Posterior cingulate gyrus (tissue), 11 donors: ENCODE measurements at places on chromosomes 4 and X.

DNA sequence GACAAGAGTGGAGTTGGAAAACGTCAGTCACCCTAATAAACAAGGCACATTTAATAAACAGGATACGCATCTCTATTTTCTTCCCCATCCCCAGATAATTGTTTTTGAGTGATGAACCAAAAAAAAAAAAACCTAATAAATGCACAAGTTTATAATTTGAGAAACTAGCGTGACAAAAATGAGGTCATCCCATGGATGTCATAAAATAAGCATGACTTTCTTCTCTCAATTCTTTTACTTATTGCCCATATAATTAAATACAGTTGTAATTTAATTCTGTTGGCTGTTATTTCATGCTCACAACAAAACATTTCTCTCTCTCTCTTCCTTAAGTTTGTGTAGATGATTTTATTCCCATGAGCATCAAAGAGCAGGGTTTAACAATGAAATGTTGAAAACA lies 20.7 kb downstream of the PRKG2 start:
- no peak for DNase-seq

- DNase-seq: no peak
These were observed 49.1 kb downstream of the APOOL start for GRCh38 chrX:85052636-85053343.

GRCh38 chr4:79977131-79977840 lies 95.7 kb downstream of the ANTXR2 start:
- DNase-seq: no peak

- no peak for DNase-seq
These were observed 71.6 kb downstream of the FAM114A1 start for GRCh38 chr4:38939165-38939564.

DNA sequence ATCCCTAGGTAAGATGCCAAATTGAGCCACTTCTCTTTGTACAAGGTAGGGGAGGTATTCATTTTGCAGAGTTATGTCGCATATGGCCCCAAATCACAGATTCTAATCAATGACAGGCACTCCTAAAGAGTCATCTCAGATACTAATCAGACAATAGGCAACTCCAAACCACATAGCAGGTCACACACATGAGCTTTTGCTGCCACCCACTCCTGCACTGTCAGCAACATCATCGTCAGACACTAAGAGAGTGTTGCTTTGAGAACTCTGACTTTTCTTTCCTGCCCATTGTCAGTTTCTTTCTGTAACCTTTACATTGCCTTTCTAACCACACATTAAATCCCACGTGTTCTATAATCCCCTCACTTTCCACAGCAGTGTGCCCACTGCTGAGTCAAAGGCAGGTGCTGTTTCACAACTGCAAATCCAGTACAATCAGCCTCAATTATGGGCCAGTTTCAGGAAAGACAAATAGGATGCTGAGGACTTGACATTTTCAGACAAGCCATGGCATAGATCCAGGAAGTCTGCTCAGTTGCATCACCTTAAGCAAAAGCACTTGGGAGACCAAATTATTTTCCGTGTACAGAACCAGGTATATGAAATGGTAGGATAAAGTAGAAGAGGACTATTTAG lies 23.5 kb downstream of the TMEM31 start:
- no peak for DNase-seq

DNA sequence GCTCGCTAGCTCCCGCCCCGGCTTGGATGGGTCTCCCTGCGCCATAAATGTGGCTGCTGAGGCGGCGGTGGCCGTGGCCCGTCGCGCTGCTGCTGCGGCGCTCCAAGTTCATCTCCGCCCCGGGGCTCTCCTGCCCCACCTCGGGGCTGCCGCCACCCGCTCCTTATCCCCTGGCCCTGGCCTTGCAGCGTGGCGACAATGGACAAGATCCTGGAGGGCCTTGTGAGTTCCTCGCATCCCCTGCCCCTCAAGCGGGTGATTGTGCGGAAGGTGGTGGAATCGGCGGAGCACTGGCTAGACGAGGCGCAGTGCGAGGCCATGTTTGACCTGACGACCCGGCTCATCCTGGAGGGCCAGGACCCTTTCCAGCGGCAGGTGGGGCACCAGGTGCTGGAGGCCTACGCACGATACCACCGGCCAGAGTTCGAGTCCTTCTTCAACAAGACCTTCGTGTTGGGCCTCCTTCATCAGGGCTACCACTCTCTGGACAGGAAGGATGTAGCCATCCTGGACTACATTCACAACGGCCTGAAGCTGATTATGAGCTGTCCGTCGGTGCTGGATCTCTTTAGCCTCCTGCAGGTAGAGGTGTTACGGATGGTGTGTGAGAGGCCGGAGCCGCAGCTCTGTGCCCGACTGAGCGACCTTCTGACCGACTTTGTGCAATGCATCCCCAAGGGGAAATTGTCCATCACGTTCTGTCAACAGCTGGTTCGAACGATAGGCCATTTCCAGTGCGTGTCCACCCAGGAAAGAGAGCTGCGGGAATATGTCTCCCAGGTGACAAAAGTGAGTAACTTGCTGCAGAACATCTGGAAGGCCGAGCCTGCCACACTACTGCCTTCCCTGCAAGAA lies 763 bp downstream of the USP38 start:
- DNase-seq: peak; percentile 81

GRCh38 chr4:129972257-129972656 lies 876.3 kb downstream of the C4orf33 start:
- DNase-seq: no peak

DNA sequence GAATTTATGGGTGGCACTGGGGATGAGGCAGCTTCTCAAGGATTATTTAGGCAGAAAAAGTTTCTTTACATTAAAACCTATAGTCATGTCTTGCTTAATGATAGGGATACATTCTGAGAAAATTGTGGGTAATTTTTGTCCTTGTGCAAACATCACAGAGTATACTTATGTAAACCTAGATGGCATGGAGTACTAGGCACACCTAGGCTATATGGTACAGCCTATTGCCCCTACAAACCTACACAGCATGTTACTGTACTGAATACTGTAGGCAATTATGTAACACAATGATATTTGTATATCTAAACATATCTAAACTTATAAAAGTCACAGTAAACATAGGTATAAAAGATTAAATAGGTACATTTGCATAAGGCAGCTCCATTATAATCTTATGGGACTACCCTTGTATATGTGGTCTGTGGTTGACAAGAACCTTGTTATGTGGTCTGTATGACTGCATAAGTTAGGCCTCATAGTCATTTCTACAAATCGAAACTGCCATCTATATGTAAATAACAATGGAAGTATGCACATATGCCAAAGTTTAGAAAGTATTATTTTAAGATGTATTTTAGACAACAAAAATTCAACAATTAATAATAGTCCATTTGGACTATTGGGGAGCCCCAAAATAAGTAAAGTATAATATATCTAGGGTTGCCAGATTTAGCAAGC lies 87.3 kb downstream of the CFAP299 start:
- DNase-seq: no peak

DNA sequence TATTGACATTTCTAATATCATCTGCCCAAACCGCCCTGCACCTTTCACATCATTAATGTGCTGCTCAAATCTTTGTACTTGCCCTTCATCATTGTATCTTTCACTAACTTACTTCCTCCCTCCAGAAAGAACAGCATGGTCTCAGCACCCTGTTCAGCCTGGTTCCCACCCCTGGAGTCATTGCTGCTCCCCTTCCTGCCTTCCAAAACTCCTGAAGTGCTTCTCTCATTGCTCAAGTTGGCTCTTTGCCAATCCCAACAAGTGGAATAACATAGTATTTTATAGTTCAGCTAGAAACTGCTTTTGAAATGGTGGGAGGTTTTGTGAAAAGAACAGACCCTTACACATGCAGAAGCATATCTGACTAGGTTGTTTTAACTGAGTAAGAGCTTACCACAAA lies 14.0 kb upstream of the TTC29 start:
- no peak for DNase-seq

DNA sequence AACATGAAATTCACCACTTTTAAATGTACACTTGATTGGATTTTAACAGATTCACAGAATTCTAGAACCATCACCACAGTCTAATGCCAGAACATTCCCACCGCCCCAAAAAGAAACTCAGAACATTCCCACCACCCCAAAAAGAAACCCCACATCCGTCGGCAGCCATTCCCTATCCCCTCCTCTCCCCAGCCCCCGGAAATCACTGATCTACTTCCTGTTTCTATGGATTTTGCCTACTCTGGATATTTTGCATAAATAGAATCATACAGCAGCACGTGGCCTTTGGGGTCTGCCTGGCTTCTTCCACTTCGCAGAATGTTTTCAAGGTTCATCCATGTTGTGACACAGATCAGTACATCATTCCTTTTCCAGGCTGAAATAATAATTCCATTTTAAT lies 79.3 kb downstream of the PPP2R2C start:
- no peak for DNase-seq

GRCh38 chr4:20576861-20577260 lies 123.4 kb upstream of the PACRGL start:
- no peak for DNase-seq

GRCh38 chrX:29662101-29662500 lies 553.3 kb upstream of the MAGEB2 start:
- no peak for DNase-seq

GRCh38 chr4:37765741-37766140 lies 60.7 kb upstream of the PGM2 start:
- DNase-seq: no peak

DNA sequence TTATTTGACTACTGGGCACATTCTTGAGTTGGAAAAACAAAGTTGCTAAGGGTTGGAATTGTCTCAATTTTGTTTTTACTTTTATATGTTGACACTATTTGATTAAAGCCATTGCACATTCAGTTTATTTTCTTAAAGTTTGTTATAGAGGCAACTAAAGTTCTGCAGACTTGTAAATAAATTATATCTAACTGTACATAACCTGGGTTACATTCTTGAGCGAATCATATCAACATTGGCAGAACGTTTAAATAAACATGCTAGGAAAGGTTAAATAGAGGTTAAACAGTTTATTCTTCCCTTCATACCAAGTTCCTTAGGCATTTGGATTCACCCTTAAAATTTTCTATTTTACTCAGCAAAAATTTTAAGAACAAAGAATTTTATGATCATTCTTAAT lies 74.5 kb downstream of the UCHL1 start:
- DNase-seq: no peak
